ENCODE measurements at places on chromosomes 4 and X.

DNA sequence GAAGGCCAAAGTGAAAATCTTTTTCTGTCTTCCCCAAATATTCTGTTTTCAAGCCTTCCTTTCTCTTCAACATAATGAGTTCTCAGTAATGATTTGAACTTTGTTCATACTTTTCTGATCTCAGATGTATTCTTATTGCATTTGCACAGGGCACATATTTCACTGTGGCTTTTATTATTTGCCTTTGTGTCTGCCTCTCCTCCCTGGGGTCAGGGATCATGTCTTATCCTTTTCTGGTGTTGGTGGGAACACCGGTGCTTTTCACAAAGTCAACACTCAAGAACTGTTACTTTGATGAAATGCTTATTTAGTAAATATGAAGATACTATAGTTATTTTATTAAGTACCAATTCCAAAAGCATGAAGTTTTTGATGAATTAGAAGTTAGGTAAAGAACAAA, 143.8 kb downstream of the FRAS1 start:
- DNase-seq, result no peak

DNA sequence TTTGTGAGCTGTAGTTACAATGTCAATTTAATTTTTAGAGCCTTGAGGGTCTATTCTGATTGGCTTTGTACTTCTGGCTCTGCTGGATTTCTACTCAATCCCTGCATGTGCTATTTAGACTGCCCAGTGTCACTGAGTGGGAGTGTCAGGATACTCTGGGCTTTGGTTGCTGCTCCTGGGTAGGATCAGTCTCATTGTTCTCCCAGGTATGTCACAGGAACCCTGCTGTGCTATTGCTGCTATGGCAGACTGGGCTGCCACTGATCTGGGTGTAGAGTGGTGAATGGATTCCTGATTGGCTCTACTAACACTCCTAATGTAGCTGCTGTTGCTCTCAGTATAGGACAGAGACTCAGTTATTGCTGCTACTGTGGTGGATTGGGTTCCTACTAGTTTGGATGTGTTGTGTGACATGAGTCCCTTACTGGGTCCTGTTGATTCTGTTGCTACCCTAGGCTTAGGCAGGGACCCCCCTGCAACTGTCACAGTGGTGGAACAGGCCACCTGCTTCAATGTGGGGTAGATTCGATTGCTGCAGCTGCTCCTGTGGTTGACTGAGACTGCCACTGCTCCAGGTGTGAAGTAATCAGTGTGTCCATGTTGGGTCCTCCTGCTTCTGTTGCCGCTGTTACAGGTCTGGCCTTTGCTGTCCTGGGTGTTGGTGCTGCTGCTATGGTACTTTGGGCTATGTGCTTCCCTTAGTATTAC, 707.8 kb upstream of the AMOT start:
- no peak for DNase-seq

DNA sequence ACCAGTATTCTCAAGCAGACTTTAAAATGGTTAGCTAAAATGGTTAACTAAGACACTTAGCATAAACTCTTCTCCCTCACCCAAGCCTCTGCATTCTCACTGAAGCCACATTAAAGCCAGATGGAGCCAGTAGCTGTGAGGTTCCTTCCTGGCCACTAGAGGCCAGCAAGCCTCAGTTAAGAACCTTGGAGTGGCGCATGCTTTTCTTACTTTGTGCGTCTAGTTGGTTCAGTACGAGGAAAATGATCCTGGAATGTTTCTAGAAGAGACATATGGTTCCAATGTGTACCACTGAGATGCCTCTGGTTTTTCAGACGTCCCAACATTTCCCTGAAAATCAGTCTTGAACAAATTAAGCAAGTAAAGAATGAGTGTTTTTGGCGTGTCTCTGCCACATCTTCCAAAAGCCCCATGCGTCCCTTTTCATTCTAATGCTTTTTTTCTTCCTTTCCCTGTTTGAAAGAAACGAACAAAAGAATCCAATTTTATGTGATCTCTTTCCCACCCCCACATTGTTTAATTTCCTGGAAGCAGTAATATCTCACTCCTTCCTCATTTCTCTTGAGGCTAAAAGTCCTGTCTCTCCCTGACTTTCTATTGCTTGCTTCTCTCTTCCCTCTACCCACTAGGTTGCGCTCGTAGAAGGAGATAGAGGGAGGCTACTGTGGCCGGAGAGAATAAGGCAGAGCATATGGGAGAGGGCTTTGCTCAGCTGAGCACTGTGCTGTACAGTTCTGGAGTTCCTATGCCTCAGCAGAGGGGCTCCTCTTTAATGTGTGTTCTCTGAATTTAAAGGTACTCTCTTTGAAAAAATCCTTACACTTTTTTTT, 82.9 kb upstream of the TAB3 start:
- no peak for DNase-seq

DNA sequence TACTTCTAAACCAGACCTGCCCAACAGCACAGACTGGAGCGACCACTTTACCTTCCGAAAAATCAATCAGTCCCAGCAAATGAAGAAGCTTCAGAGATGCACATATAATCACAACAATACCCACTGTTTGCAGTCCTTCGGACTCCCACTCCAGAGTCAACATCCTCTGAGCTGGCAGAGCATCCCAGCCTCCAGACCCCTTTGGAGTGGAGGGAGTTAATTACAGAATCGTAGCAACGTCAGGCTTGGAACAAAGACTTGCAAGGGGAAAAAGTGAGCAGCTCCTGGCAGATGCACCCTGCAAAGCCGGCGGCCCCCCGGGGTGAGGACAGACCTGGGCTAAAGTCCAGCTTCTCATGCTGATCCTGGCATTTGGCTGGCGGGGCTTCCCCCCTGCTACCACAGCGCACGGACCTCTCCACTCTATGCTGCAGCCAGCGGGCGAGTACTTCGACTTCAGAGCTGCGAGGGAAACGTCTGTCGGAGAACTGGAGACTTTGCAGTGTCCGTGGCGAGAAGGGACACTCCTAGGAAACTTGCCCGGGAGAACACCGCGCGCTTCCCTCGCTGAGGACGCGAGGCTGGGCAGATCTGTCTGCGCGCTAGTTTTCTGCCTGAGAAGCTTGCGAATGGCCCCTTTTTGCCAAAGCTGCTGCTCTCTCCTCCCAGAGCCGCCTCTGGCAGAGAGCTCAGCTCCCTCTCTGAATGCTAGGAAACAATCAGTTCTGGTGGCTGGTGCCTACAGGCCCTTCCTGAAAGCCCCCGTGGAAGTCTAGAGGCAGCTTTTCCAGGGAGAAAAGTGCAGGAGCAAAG, 283.7 kb downstream of the PACRGL start:
- DNase-seq, result peak; percentile 31

DNA sequence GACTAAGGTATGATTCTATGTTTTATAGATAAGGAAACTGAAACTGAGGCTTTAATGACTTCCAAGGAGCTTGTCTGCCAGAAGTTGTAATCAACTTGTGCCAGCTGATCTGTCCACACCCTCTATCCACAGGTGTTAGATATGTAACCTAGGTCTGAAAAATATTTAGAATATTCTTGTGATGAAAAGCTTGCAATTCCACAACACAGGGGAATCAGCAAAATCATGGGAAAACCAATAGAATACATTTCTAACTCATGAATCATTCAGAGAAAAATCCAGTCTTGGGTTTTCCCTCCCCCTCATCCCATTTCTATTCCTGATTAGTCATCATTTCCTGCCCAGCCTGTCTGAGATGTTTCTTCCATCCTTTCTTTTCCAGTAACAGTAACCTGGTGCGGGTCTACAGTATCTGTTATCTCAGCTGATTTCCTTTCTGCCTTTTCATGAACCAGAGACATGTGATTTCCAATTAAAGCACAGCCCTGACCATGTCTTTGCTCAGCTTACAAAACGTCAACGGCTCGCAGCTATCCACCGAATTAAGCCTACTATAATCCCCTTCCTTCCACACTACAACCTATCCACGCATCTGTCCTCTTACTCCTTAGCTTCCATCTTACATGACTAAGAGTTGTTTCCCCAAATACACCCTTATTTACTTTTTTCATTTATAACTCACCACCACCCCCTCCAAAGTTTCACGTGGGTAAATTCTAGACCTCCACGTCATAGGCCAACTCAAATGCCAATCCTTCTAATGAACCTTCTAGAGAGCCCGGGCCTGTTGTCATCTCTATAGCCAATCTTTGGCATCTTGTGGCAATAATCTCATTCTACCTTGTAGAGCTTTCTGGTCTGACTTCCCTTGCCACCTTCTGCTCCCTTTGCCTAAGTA, 961 bp upstream of the NOCT start:
- peak; percentile 45 for DNase-seq

GRCh38 chr4:7403001-7403400, 31.7 kb downstream of the PSAPL1 start:
- DNase-seq, result peak; percentile 18

DNA sequence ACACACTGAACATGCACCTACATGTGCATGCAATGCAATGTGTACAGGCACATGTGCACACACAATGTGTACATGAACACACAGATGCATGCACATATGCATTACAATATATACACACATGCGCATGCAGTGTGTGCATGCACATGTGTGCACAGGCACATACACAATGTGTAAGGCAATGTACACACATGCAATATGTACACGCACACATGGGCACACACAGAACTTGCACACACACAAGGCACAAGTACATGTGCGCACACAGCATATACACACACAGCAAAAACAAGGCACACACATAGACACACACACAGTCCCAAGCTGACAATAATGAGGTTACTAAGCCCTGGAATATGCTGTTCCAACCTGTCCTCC, 76.3 kb downstream of the EVC2 start:
- DNase-seq, result no peak

- no peak for DNase-seq
Measured at GRCh38 chr4:13547485-13548041, 3.3 kb upstream of the NKX3-2 start.

DNA sequence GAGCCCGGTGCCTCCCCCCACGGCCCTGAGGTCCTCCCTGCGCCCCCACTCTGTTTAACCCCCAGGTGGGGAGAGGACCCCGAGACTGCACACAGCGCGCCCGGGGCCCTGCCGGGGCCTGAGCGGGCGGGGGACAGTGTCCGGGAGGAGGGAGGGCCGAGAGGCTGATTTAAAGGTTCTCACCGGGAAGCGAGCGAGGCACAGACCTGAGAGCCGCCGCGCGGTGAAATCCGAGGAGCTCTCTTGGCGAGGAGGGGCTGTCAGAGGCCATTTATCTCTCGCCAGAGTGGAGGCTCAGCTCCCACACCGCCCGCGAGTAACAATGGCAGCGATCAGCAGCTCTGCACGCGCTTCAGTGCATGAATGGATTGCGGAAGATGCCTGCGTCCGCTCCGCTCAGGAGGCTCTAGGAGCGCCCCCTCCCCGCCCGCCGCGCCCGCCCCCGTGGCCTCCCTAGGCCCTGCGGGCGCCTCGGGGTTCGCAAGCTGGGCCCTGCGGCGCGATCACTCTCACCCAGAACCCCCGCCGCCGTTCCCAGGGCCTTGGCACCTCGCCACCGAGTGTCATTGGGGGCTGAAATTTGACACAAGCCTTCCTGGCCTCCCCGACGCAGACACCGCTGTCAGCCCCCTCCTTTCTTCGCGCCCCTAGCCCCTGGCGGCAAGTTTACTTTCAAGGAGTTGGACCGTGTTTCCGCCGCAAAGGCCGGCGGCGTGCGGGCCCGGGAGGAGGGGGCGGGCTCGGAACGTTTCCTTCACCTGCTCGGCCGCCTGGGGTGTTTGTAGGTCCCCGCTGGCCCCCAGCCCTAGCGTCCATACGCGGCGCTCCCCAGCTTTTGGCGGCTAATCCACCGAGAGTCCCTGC, 48.7 kb upstream of the BCOR start:
- DNase-seq, result peak; percentile 64

DNA sequence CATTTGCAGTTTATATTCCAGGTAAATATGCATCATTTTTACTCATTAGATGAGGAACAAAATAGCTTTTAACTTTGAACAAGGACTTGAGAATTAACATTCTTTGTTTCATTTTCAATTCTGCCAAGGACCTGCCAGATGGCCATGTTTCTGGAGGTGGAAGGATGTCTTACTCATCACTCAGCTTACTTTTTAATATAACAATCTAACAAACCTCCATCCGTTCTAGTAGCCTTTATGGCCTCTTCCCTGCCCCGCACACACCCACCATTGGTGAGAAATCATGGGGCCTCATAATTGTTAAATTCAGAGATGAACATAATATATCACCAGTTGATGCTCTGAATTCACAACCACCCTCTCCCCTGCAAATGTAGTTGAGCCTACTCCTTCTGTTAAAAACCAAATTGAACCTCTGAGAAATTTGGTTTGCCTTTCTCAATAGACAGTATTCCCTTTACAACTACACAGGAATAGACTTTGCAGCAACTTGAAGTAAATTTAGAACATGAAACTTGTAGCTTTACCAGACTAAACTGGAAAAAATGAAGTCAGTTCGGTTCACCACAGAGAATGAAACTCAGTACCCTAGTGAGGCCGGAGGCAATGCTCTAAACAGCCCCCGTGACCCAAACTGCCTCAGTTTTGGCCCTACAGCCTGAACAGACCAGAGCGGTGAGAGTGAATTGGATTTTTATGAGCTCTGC, 50.1 kb upstream of the ACSL4 start:
- DNase-seq, result no peak

- no peak for DNase-seq
Measured at GRCh38 chrX:119942831-119943184, 743 bp downstream of the NKAP start.

DNA sequence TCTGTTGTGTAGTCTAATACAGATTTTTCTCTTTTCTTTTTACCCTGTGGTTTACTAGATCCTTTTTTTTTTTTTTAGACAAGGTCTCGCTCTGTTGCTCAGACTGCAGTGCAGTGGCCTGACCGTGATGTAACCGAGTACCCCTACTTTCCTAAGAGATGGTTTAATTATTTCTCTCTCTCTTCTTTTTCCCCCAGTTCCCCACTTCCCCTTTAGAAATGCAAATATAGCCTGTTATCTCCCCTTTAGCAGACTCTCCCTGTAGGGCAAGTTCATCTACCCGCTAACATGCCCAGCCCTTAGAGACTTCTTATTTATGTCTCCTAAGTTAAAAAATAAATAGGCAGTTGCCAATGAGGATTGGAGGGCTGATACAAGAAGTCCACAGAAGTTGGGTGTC, 4.5 kb downstream of the SNX25 start:
- DNase-seq, result no peak

- DNase-seq, result no peak
Measured at GRCh38 chrX:23888887-23889501, 18.7 kb downstream of the APOO start.

DNA sequence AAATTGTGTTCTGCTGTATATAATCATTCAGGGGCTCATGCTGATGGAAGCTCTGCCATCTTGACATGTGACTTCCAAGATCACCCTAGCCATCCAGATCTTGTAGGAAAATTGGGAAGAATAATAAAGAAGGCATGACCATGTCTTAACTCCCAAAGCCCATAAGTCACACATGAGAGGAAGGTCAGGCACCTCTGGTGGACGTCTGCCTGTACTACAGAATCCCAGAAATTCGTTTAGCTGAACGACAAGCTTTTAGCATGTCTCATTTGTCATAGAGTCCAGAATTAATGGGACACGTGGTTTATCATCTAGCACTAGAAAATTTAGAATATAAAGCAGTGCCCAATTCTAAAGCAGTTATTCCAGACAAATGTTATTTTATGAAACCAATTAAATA, 212.7 kb downstream of the CENPC start:
- DNase-seq, result no peak

Measured in femur (tissue), 1 donor.